Mesangial cell (primary cell): ENCODE measurements at places on chromosomes 3 and 15. TPM values are rescaled to one million over a fixed set of nuclear protein-coding genes. Genes with fewer than 3 reads are reported as not detected.

The PRSS50 gene
- 0.16 and 0.63 TPM in 2 replicates for total RNA-seq

The HRH1 gene
- 8.1 and 35.2 TPM in 2 replicates for total RNA-seq

The SKIL gene
- total RNA-seq = 24.6 and 52.0 TPM in 2 replicates

The GOLGA6D gene
- not detected in 2 replicates for total RNA-seq

The EXD1 gene
- under 0.01 TPM in 1 of 2 replicates, not detected in the other for total RNA-seq

The GOLGA6B gene
- total RNA-seq = not detected in 2 replicates

The CFAP161 gene
- not detected in 2 replicates for total RNA-seq

The HAPLN3 gene
- 13.5 and 14.2 TPM in 2 replicates for total RNA-seq

The CXCR6 gene
- not detected in 2 replicates for total RNA-seq

The MUC13 gene
- not detected in 2 replicates for total RNA-seq

The IRAK2 gene
- 2.3 and 6.7 TPM in 2 replicates for total RNA-seq

The ZMYND10 gene
- 2.1 and 3.9 TPM in 2 replicates for total RNA-seq

The GOLGA6L7 gene
- total RNA-seq = not detected in 2 replicates

The TP63 gene
- total RNA-seq = 0.25 TPM in 1 of 2 replicates, not detected in the other

The ATP8B4 gene
- not detected in 2 replicates for total RNA-seq

The EPHB3 gene
- total RNA-seq = 0.13 and 0.16 TPM in 2 replicates

The PSMD2 gene
- 278 and 988 TPM in 2 replicates for total RNA-seq

The CLDN1 gene
- total RNA-seq = 84.9 and 98.0 TPM in 2 replicates

The GPR176 gene
- total RNA-seq = 54.9 and 61.6 TPM in 2 replicates

The CTDSPL gene
- total RNA-seq = 20.2 and 20.4 TPM in 2 replicates

The PRR23B gene
- not detected in 2 replicates for total RNA-seq

The C3orf80 gene
- total RNA-seq = 0.33 TPM in 1 of 2 replicates, not detected in the other

The NR1I2 gene
- under 0.01 and 0.16 TPM in 2 replicates for total RNA-seq

The FETUB gene
- not detected in 2 replicates for total RNA-seq

The CORO2B gene
- total RNA-seq = 4.7 and 8.5 TPM in 2 replicates

The DNAJC13 gene
- total RNA-seq = 20.7 and 21.7 TPM in 2 replicates

The C3orf22 gene
- not detected in 2 replicates for total RNA-seq

The SCAANT1 gene
- total RNA-seq = not detected in 2 replicates

The CCDC39 gene
- total RNA-seq = under 0.01 TPM in 1 of 2 replicates, not detected in the other

The WDR49 gene
- total RNA-seq = not detected in 2 replicates

The CMTM8 gene
- 7.3 and 8.9 TPM in 2 replicates for total RNA-seq

The SENP7 gene
- total RNA-seq = 3.6 and 4.9 TPM in 2 replicates

The CADPS gene
- total RNA-seq = not detected in 2 replicates

The NPAP1 gene
- not detected in 2 replicates for total RNA-seq

The CCR3 gene
- total RNA-seq = not detected in 2 replicates

The APH1B gene
- 6.2 and 10.6 TPM in 2 replicates for total RNA-seq

The TTLL13 gene
- total RNA-seq = under 0.01 TPM in 1 of 2 replicates, not detected in the other

The EOMES gene
- not detected in 2 replicates for total RNA-seq

The TRPM7 gene
- 13.5 and 14.6 TPM in 2 replicates for total RNA-seq

The SEMA3B gene
- 7.8 and 49.4 TPM in 2 replicates for total RNA-seq

The A4GNT gene
- not detected in 2 replicates for total RNA-seq

The GOLGB1 gene
- total RNA-seq = 7.8 and 16.7 TPM in 2 replicates

The LTK gene
- total RNA-seq = 0.33 and 1.4 TPM in 2 replicates

The CALML4 gene
- total RNA-seq = 0.81 and 2.0 TPM in 2 replicates

The SRP14 gene
- 161 and 179 TPM in 2 replicates for total RNA-seq

The SLC28A1 gene
- total RNA-seq = not detected in 2 replicates

The GOLGA8R gene
- 0.89 TPM in 1 of 2 replicates, not detected in the other for total RNA-seq

The GPR149 gene
- not detected in 2 replicates for total RNA-seq

The TSPAN3 gene
- total RNA-seq = 249 and 265 TPM in 2 replicates

The GP9 gene
- not detected in 2 replicates for total RNA-seq

The TTC21A gene
- total RNA-seq = 4.2 and 5.2 TPM in 2 replicates
